ENCODE measurements at places on chromosomes 3 and 15.

- DNase-seq = peak; percentile 34
Measured at GRCh38 chr15:63971427-63971805, 74.9 kb downstream of the DAPK2 start.

DNA sequence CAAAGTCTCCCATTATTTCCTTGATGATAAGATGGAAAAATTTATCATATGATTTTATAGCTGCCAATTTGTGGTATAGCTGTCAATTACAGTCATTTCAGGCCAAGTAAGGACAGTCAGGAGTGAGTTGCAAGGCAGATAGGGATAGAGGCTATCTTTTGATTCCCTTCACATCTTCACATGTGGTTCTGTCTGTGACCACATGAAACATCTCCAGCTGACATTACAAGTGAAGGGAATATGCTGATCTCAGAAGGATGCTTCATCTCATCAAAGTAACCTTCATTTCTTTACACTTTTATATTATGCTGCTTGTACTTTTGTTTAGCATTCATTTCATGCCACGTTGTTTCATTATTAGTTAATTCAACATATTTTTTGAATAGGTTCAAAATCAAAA is 136.9 kb upstream of the CFAP20DC start:
- DNase-seq = no peak

- no peak for DNase-seq
Measured at GRCh38 chr3:62873451-62873760, 1.8 kb downstream of the CADPS start.

GRCh38 chr3:159726231-159726964 is 262.2 kb upstream of the IL12A start:
- DNase-seq = no peak

GRCh38 chr3:126442856-126443242 is 32.8 kb downstream of the ZXDC start:
- DNase-seq = no peak

DNA sequence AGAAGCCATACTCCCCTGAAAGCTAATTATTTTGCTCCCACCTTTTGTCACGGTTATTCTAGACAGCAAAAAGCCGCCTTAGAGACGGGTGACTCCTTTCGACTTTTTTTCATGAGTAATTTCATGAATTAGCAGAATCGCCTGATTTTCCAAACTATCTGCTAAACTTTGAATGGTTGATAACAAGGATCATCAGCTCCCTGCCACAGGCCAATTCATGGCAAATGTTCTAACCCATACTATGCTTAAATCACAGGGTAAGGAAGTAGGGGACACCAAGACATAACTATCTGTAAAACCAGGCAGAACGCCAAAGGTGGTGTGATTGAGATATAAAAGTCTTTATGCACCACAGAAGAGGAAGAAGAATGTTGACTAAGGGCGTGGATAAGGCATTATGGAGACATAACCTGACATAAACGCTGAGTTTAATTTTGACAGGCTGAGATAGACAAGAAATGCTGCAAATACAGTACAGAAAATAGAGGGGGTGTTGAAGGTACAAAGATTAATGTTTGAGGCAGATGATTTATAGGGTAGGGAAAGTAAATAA is 891 bp upstream of the DMXL2 start:
- DNase-seq = no peak

GRCh38 chr3:44504566-44504965 is 27.1 kb upstream of the ZNF445 start:
- DNase-seq = no peak

DNA sequence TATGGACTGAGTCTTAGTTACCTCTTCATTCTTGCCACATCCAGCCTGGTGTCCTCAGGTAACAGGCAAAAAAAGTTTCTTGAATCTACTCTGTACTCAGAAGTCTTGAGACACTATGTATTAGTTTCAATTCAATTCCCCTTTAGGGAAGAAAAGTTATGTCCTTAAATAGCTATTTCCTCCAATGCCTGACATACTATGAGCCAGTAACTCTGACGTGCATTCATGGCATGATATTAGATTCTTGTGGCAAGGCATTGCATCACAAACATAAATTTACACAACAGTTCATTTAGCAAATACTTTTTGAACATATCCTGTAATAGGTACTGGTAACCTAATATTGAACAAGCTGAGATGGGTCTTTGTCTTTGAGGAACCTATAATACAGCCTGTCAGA is 109.3 kb upstream of the FOXB1 start:
- DNase-seq = no peak

DNA sequence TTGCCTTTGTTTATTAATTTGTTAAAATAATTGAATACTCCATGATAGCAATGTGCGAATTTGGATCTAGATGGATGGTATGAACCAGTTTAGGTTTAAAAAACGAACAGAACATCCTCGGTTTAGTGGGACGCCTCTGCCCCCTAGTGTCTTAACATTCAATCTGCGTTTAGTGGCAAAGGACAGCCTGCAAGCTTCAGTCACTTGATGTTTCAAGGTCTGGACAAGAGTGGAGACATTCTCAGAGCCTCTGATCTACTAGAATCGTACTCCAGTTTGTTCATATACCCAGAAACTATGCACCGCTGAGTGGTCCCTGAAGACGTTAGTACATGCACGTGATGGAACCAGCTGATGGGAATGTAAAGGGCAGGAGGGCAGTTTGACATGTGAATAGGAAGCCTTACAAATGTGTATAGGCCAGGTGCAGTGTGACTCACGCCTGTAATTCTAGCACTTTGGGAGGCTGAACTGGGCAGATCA is 17.8 kb upstream of the ATP13A4 start:
- peak; percentile 49 for DNase-seq

DNA sequence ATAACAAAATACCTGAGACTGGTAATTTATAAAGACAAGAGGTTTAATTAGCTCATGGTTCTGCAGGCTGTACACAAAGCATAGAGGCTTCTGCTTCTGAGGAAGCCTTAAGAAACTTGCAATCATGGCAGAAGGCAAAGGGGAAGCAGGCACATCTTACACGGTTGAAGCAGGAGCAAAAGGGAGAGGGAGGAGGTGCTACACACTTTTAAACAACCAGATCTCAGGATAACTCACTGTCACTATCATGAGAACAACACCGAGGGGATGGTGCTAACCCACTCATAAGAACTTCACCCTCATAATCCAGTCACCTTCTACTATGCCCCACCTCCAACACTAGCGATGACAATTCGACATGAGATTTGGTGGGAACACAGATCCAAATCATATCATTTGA is 54.4 kb downstream of the ATP8B4 start:
- DNase-seq = no peak

GRCh38 chr3:170055209-170055608 is 17.4 kb downstream of the GPR160 start:
- no peak for DNase-seq

DNA sequence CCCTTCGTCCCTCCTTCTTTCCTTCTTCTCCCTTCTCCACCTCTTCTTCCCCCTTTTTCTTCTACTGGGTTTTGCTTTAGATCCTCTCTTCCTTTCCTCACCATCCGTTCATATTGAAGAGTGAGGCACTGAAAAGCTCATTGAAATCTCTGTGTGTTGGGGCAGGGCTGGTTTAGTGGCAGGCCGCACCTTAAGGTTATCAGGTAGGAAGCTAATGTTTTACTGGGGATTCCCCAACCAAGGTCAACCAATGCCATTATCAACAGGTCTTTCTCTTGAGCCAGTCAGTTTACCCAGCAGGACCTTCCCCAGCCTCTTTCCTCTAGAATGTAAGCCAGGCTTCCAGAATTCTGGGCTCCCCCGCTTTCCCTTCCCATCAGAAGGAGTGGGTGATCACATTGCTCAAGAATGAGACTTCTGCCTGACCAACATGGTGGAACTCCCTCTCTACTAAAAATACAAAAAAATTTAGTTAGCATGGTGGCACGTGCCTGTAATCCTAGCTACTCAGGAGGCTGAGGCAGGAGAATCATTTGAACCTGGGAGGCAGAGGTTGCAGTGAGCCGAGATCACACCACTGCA is 11.5 kb upstream of the VPS8 start:
- DNase-seq = no peak

GRCh38 chr15:29698030-29698701 is 124.1 kb downstream of the TJP1 start:
- no peak for DNase-seq

- no peak for DNase-seq
Measured at GRCh38 chr3:17119201-17120072, 234.7 kb downstream of the PLCL2 start.

DNA sequence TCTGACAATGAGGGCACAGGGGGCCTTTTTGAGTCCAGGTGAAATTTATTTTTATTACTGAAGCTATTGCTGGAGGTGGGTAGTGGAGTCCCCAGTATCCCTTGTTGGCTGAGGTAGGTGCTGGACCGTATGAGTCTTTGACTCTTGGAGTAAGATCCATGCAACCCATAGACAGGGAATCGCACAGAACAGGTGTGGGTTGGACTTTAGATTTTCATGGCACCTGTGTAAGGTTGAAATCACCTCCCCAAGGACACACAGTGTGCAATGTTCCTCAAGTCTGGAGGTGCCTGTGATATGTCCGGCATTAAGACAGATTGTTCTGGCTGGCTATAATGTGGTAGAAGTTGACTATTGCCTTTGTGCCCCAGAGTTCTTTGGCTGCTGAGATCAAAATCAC is 23.5 kb downstream of the MKRN3 start:
- DNase-seq = no peak

DNA sequence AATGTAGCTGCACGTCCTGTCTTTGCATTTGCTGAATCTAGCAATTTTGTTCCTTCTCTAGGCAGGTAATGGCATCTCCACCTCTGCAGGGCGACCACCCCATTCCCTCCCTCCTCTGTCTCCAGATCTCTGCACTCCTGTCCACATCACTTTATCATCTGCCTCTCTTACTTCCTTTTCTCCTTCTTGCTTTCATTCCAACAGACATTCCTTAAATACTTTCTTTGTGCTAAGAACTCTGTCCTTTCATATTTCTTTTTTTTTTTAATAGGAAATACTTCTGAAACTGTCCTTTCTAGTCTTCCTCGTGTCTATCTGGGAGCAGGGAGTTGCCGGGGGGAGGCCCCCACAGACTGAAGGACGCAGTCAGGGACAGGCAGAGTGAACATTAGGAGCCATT is 7.2 kb downstream of the ITIH3 start:
- no peak for DNase-seq

- DNase-seq = no peak
Measured at GRCh38 chr15:65335278-65336055, 31.0 kb downstream of the RNU5B-1 start.

DNA sequence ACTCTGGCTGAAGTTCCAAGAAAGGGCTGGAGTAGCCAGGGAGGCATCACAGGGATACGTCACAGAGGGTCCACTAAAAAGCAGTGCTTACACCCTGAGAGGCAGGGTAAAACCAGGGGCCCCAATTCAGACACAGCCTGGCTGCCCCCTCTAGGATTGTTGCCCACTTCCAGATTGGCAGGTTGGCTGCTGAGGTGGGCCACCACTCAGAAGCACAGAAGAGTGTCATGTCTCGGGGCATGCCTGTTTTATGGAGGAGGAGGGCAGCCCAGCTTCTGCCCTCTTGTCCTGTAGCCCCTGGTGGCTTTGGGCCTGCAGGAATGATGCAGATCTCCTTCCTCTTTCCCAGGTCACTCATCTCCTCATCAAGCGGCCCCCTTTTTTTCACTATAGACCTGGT is 24.0 kb downstream of the NOX5 start:
- DNase-seq = no peak

DNA sequence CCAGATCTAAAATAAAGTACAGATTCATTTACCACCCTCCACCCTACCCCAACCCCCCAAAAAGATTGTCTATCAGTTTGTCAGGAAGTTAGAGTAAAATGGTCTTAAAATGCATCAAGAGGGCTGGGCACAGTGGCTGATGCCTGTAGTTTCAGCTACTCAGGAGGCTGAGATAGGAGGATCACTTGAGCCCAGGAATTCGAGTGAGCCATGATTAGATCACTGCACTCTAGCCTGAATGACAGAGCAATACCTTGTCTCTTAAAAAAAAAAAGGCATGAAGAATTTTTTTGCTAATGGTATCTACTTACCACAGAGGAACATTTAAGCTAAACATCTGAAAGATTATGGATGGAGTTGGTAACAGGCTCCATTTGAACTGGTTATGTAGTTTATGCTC is 71.0 kb downstream of the RBM6 start:
- DNase-seq = no peak

- DNase-seq = no peak
Measured at GRCh38 chr3:16817197-16817596, 67.6 kb upstream of the PLCL2 start.
